ENCODE measurements at places on chromosomes 3 and 15. TPM values are rescaled to one million over a fixed set of nuclear protein-coding genes. Genes with fewer than 3 reads are reported as not detected.

Gene PSTPIP1
- not detected for total RNA-seq

Gene PRKCI
- 12.1 TPM for total RNA-seq

Gene RPL32
- total RNA-seq: 2,345 TPM

Gene SHC4
- 0.92 TPM for total RNA-seq

Gene BTBD1
- 57.3 TPM for total RNA-seq

Gene CFAP100
- not detected for total RNA-seq

Gene CELF6
- 0.12 TPM for total RNA-seq

Gene PLA2G4D
- total RNA-seq: not detected

Gene CEP152
- total RNA-seq: 3.9 TPM

Gene NBEAL2
- total RNA-seq: 77.0 TPM

Gene FOXB1
- total RNA-seq: not detected

Gene NPAP1
- total RNA-seq: not detected

Gene ZNF774
- 0.85 TPM for total RNA-seq

Gene EFL1
- 20.8 TPM for total RNA-seq

Gene CD200
- total RNA-seq: not detected

Gene MOBP
- not detected for total RNA-seq

Gene GPX1
- total RNA-seq: 219 TPM

Gene RASGRF1
- total RNA-seq: 0.34 TPM

Gene TFRC
- 85.5 TPM for total RNA-seq

Gene GABRB3
- 74.5 TPM for total RNA-seq

Gene APOD
- total RNA-seq: 1.2 TPM

Gene VIPR1
- 1.7 TPM for total RNA-seq

Gene OGG1
- 18.2 TPM for total RNA-seq

Gene UQCC5
- 64.2 TPM for total RNA-seq

Gene RGMA
- 0.31 TPM for total RNA-seq

Gene FBXW12
- not detected for total RNA-seq

Measured in A549 treated with Hydrocortisone at 1 μM for 4 hours (cell line).